ENCODE measurements at places on chromosomes 11 and 22.
A peak's percentile ranks its signal among the peaks of the same experiment; 100 is the strongest.

- peak; percentile 53 for DNase-seq
Measured at GRCh38 chr11:2531277-2531986, 86.6 kb downstream of the KCNQ1 start.

- peak; percentile 95 for DNase-seq
Measured at GRCh38 chr11:67277231-67277961, 11.1 kb downstream of the GRK2 start.

DNA sequence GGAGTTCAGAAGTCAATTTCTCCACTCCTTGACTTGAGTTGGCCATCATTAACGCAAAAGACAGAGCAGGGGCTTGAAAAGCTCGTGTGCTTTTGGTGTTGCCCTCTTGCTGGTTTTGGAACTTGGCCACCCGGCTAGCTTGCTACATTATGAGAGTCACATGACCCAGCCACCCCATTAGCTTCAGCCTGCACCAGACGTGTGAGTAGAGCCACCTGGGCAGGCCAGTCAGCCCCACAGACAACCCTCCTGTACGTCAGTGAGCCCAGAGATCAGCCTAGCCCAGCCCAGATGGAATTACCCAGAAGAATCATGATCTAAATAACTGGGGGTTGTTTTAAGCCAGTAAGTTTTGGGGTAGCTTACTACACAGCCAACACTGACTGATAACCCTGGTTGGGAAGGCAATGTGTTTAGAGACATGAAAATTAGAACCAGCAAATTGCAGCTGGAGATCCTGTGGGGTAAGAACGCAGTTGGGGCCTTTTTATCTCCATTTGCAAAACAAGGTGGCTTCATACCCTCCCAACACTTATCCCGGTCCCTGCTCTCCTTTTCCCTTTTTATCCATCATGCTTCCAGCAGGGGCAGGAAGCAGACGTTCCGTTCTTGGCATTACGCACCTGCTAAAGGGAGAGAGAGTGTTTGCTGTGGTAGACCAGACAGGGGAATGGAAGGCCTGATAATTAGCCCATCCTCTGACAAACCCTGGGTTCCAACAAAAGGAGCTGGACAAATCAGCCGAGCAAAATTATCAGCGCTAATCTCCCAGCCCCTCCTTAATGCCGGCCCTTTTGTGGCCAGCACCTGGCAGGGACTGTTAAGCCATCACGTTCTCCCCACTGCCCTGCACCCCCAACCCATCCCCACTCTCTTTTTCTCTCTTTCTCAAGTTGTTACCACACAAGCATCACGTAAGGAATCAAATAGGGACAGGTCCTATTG is 548.7 kb upstream of the CADM1 start:
- DNase-seq: no peak

DNA sequence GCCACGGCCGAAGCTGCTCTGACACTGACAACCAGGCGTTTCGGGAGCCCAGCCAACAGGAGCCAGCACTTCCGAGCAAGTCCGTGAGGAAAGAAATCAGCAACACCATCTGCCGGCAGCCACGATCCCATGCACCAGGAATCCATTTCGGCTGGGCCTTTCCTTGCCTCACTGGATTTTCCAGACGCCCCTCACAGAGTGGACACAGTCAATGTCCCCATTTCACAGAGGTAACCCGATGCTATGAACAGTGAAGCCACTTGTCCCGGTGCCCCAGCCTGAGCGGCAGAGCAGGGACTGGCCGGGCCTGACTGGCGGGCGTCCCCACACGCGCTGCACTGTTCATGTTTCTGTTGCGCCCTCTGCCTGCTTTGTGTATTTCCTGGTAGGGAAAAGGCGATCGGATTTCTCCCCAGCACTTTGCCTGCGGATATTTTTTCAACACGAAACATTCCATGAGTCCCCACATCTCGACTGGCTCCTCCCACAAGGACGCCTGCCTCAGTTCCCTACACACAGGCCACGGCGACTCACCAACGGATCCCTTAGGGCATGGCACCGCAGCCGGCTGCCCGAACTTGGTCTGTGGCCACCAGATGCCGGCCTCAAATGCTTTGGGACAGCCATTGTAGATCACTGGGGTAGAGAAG is 55.3 kb downstream of the TRMU start:
- no peak for DNase-seq

- DNase-seq: no peak
Measured at GRCh38 chr11:94049351-94049750, 28.2 kb downstream of the HEPHL1 start.

- no peak for DNase-seq
Measured at GRCh38 chr11:108685419-108686130, 20.7 kb downstream of the DDX10 start.

- DNase-seq: no peak
Measured at GRCh38 chr11:102469196-102469821, 16.7 kb upstream of the TMEM123 start.

DNA sequence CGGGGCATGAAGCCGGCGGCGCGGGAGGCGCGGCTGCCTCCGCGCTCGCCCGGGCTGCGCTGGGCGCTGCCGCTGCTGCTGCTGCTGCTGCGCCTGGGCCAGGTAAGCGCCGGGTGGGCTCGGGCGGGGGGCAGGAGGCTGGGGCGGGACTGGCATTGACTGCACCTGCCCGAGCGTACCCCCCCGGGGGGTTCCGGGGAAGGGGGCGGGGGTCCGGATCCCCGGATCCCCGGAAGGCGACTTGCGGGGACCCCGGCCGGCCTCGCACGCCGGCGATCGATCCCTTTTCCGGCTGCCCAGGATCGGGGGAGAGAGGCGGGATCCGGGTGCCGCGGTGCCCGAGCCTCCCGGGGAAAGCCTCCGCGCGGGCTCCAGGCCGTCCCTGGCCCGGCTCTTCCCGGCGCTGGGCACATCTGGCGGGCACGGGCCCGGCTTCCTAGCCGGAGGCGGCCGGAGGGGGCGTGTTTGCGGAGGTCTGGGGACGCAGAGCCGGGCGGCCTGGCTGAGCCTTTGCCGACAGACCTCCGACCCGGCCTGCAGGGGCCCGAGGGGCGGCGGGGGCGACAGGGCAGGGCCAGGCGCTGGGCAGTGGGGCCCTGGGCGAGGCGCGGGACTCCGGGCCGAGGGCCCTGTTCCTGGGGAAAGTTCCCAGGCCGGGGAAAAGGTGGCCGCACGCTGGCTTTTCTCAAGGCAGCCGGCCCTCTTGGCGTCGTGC is 705 bp downstream of the PTPRJ start:
- peak; percentile 20 for DNase-seq

GRCh38 chr11:63873311-63873710 is 34.4 kb downstream of the MARK2 start:
- no peak for DNase-seq

- DNase-seq: no peak
Measured at GRCh38 chr22:38954414-38955043, 2.9 kb upstream of the APOBEC3A start.

- no peak for DNase-seq
Measured at GRCh38 chr11:119937412-119937811, 200.5 kb downstream of the TRIM29 start.

DNA sequence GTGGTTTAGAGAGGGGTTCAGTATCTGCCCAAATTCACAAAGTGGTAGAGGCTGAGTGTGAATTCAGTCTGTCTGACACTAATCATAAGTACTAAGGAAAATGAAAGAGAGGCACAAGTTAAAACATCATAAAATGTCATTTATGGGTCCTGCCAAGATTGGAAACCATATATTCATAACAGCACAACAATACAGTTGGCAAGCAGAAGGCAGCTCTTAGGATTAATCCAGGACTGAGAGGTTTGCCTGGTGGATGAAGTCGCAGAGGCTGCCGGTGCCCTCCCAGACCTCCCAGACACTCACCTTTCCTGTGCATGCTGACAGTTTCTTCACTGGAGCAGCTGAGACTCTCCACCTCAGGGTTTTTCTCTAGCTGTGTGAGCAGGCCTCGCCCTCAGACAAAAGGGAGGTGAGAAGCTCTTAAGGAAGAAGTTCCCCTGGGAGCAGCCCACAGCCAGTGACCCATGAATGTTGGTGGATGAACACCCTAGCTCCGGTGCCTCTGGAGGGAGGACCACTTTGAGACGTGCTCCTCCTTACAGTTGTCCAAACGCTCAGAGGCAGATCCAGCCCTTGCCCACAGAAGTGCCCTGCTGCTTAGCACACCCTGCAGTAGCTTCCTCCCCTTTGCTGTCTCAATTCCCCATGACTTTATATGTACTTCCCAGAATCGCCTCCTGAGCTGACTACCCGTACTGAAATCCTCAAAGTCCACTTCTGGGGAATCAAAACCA is 43.7 kb downstream of the MAML2 start:
- no peak for DNase-seq

- no peak for DNase-seq
Measured at GRCh38 chr22:50522208-50522805, 3.1 kb downstream of the SCO2 start.

- DNase-seq: no peak
Measured at GRCh38 chr11:38498721-38499120, 1900.7 kb upstream of the RAG2 start.

GRCh38 chr11:134014511-134014910 is 54.4 kb upstream of the JAM3 start:
- DNase-seq: no peak
